ENCODE measurements at places on chromosomes 3 and 15.

DNA sequence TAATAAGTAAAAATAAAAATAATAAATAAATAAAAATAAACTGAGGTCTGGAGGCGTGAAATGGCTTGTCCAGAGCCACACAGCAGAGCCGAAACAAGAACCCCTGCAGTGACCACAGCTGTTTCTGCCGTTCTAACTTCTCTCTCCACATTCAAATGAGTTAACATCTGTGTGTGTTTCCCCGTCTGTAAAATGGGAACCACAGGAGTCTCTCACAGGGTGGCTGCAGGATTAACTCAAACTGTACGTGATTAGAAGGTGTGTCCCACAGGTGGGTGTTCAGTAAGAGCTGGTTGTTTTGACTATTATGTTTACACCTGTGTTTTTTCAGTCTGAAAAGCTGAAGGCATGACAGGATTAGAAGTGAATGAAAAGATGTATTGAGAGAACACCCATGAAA is 27.0 kb upstream of the MUC4 start:
- DNase-seq, result no peak

DNA sequence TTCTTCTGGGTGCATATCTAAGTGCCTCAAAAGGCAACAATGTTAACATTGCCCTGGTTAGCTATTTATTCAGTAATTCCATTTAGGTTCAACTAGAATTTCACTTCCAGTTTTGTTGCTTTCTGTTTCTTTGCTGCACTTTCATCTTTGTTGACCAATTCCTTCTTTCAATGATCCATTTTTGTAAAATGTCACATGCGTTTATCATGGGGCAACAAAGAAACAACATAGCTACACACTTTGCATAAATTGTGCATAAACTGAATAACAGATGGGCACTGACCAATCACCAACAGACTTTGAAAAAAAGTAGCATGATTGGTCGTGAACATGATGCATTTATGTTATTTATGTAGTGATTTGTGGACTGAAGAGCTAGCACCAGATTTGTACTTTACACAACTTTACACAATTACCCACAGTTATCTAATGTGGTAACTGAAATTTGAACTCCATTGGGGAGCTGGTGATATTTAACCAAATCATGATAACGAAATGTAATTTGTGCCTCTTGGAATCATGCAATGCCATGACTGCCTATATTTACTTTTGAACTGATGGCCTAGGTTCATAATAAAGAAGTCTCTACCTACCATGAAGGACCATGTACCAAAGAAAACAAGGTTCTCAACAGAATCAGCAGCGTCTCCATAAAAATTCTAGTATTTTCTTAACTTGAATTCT is 7.1 kb upstream of the CPOX start:
- DNase-seq, result no peak

DNA sequence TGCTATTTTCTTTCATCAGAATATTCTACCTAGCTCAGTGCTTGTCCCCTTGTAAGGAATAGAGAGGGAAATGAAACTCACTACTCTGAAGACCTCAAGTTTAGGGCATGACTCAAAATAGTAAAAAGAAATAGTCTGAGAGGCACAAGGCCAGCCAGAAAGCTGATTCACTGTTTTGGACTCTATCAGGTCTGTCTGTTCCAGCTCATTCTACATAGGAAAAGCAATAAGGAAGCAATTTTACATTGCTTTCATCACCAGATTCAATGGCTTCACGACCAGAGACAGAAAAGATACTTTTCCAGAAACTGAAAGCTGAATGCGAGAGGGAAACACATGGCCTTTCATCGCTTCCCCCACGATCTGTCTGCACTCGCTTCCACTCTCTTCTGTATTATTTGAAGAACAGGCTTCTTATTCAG is 276.0 kb downstream of the GBE1 start:
- no peak for DNase-seq

- DNase-seq, result no peak
These were observed 14.1 kb downstream of the CMTM6 start for GRCh38 chr3:32488474-32489008.

DNA sequence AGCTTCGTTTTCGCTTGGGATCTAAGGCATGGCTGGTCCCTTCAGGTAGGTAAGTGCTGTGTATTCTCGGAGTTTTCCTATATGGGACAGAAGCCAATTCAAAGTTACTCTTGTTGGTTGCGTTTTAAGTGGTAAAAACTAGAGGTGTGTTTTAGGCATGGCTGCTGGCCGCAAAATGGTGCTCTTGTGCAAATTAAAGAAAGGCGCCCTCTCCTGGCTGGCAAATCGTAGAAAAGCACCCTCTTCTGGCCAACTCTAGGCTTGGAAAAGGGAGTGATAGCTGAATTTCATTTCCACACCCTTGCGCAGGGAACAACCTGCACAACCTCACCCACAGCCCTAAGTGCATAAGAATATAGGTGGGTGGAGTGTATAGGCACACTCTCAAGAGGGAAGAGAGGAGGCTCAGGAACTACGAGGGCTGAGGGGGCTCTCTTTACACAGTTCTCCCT is 23.5 kb downstream of the DRD3 start:
- DNase-seq, result no peak

- DNase-seq, result no peak
These were observed 11.4 kb upstream of the IGDCC3 start for GRCh38 chr15:65389226-65389625.

DNA sequence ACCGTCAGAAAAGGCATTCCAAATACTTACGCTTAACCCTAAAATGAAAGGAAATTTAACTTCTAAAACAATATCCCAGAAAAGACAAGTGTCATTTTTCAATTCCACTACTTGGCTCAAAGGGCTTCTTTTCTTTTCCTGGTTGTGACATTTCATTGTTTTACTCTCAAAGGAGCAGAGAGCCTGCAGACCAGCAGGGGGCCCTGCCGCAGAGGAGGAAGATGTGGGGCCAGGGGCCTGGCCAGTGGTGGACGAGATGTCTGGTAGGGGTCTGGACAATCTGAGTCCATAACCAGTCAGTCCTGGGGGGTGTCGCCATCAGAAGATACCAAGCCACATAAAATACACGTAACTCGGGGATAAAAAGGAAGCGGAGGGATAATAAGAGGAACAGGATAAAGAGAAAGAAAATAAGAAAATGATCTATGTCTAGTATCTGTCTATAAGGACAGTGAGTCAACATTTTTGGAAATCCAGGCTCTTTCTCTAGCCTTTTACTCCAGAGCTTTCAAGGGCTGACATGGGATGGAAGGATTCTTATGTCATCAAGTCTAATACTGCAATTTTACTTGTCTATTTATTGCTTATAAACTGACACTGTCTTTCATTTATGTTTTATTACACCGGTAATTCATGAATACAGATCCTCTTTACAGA is 54.2 kb upstream of the ARHGEF3 start:
- no peak for DNase-seq

DNA sequence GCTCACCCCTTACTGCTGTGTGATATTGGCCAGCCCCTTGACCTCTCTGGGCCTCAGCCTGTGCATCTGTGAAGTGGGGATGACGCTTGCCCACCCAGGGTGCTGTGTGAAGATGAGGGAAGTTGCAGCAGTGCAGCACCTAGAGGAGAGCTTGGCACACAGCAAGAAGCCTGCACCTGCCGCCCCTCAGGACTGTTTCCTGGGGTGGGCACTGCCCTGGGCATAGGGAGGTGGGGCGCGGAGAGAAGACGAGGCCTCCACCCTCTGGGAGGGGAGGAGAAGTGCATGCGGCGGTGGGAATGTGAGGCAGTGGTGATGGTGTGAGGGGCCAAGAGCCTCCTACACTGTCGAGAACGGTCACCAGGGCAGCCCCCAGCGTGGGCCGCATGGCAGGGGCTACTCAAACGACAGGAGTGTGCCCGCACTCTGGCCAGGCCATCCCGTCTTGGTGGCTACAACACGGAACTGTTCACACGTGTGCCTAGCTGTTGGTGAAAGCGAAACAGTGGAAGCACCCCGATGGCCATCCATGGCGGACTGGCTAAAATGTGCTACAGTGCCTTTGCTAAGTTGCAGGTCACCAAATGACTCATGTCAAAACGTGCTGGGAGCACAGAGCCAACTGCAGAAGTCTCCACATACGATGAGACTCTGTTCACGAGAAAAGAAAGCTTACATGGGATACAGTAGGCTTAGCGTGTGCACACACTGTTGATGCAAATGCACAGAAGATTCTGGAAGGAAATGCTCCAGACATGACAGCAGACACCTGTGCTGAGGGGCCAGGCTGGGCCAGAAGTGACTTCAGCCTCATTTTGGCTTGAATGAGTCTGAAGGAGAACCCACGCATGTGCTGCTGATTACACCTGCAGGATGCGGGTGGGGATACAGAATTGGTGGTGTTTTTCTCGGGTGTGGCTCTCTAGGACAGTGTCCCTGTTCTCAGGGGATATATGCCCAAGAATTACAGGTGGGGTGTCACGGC is 40.4 kb upstream of the IQSEC1 start:
- DNase-seq, result no peak

DNA sequence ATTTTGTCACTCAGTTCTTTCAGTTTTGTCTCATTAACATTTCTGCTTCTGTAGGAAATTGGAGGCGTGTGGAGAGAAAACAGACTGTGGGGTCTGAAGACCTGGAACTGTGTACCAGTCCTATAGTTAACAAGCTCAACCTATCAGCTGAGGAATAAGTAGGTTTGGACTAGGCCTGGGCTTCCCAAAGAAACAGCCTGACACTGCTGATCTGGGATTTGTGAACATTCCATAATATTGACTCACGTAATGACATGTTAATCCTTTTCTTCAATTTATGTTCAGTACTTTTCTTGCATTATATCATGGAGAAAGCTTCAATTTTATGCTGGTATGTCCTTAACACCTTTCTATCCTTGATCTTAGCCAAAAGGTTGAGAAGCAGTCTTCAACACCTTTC is 181.6 kb upstream of the RORA start:
- no peak for DNase-seq

DNA sequence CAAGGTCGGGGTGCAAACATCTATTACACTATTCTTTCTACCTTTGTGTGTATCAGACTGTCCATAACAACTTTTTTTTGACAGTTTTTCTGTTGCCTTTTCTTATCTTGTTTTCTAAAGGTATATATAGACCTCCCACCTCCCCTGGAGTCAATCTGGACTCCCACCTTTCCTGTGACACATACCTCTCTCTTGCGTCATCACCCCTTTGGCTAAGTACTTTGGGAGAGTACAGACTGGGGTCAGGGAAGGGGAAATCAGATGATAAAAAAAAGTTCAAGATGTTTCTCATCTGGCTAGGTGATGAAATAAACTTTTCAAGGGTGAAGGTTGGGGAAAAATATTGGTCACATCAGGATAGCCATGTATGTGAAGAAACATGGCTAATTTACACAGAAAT is 17.2 kb downstream of the TSPAN3 start:
- no peak for DNase-seq

DNA sequence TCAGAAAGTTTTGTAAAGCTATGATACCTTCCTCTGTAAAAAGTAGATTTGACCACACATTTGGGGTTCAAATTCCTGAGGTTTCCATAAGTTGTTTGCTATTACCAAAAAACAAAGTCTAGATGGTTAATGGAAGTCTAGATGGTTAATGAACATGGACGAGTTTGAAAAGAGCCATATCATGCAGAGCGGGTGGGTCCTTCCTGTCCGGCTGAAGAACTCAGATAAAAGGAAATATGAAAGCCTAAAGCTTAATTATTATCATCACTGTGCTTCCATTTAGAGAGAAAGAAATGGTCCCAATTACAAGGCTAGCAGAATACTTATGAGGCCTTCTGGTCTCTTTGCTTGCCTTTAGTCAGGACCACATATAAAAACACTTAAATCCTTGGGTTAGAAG is 132.1 kb upstream of the SATB1 start:
- no peak for DNase-seq

GRCh38 chr3:193614430-193614829 is 21.4 kb downstream of the OPA1 start:
- no peak for DNase-seq

DNA sequence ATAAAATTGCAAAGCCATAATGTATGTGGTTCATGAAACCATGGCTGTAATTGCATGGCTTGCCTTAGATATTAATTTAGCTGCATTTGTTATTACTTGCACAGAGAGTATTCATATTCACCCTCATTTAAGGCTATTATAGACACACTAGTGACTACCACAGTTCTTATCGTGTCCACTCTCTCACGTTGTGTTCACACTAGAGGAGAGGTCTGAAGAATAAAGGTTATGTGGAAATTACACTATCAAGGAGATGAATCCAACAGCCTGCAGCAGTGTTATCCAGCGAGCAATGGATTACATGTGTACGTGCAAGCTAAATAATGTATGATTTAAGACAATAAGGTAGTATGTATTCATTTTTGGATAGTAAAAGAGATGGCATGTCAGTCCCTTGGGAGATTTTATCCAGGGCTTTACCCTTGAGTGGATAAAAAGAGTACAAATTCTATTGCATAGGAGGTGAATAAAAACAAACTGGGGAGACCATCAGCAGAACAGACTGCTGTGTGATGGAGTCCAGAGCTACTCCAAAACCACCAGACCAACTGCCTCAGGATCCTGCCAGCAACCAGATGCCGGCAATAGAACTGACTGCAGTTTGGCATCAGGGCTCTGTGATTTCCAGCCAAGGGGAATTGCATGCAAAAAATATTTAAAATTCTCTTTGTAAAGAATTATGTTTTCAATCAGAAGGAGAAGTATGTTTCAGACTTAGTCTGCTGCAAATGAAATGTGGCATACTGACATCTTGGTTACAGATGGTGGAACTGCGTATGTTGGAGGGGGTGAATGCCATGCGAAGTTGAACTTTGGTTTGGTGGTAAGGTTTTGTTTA is 146.6 kb downstream of the RBMS3 start:
- DNase-seq, result no peak

DNA sequence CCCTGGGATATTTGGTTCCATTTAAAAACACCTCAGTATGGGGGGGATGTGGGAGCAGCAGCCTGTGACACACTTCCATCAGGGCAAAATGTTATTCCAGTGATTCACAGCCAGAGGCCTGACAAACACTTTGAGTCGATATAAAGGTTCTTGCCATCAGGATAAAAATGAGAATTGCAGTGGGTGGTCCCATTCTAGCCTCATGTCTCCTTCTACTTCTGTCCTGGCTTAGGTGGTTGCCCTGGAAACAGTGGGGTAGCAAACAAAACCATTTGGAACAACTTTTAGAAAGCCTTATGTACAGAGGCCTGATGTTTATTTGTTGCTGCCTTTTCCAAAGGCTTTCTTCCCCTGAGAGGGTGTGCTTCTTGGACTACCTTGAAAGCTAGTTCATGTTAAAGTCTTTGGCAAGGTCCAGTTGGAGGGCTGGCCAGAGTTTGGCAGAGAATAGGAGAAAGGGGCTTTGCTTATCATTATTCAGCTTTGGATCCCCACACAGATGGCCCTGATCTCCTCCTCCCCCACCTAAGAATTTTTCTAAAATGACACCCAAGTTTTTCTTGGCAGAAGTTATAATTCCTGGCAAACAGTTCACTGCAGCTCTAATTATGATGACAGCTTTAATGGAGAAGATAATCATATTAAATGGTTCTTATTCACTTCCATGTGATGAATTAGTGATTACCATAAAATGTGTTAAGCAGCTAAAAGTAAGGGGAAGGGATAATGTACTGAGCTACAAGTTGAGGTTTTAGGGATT is 84.2 kb upstream of the ZNF280D start:
- no peak for DNase-seq

DNA sequence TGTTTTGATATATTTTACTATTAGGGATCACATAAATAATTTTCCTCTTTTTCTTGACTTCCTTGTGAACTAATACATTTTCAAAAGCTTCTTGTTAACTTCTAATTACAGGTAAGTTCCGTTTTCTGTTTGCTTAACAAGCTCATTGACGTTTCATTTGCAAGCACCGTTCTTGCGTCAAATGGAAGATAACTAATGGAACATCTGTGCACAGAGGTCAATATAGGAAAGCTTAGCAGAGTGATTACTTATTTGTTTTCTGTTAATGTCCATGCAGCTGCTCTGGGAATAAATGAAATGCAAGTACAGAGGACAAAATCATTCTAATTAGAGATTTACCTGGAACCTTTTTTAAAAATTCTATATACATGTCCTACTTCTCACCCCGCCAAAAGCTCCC is 115.5 kb upstream of the C2CD4B start:
- DNase-seq, result no peak
